ENCODE measurements at places on chromosomes 11 and 22.
A peak's percentile ranks its signal among the peaks of the same experiment; 100 is the strongest.

- DNase-seq = no peak
Measured at GRCh38 chr11:43532041-43532440, 148.5 kb upstream of the HSD17B12 start.

DNA sequence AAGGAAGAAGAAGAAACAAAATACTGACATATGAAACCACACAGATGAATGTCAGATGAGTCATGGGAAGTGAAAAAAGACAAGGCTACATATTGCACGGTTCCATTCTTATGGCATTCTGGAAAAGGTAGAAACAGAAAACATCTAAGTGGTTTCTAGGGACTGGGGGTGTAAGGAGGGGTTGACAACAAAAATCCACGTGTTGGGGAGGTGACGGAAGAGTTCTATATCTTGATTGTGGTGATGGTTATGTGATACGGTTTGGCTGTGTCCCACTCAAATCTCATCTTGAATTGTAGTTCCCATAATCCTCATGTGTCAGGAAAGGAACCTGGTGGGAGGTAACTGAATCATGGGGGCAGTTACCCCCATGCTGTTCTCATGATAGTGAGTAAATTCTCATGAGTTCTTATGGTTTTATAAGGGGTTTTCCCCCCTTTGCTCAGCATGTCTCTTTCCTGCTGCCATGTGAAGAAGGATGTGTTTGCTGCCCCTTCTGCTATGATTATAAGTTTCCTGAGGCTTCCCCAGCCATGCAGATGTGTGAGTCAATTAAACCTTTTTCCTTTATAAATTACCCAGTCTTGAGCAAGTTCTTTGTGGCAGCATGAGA, 6.4 kb upstream of the ARFGAP3 start:
- no peak for DNase-seq

GRCh38 chr22:22687638-22688500, 43.5 kb downstream of the GGTLC2 start:
- no peak for DNase-seq

- DNase-seq = peak; percentile 76
Measured at GRCh38 chr22:17920145-17920605, 104.2 kb downstream of the MICAL3 start.

DNA sequence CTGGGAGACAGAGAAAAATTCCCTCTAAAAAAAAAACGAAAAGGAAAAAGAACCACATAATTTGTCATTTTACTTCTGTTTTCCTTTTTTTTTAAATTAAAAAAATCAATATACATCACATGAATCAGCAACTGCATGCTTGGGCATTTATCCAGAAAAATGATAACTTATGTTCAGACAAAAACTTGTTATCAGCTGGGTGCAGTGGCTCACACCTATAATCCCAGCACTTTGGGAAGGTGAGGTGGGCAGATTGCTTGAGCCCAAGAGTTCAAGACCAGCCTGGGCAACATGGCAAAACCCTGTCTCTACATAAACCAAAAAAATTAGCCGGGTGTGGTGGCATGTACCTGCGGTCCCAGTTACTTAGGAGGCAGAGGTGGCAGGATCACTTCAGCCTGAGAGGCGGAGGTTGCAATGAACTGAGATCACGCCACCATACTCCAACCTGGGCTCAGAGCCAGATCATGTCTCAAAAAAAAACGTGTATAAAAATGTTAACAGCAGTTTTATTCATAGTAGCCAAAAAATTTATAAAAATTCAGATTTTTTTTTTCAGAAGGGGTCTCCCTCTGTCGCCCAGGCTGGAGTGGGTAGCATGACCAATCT, 28.5 kb downstream of the AMBRA1 start:
- no peak for DNase-seq

- DNase-seq = no peak
Measured at GRCh38 chr11:92384802-92385201, 160.2 kb downstream of the FAT3 start.

GRCh38 chr11:134476435-134477021, 64.5 kb upstream of the B3GAT1 start:
- no peak for DNase-seq

GRCh38 chr11:86161336-86161735, 83.2 kb upstream of the EED start:
- DNase-seq = no peak

DNA sequence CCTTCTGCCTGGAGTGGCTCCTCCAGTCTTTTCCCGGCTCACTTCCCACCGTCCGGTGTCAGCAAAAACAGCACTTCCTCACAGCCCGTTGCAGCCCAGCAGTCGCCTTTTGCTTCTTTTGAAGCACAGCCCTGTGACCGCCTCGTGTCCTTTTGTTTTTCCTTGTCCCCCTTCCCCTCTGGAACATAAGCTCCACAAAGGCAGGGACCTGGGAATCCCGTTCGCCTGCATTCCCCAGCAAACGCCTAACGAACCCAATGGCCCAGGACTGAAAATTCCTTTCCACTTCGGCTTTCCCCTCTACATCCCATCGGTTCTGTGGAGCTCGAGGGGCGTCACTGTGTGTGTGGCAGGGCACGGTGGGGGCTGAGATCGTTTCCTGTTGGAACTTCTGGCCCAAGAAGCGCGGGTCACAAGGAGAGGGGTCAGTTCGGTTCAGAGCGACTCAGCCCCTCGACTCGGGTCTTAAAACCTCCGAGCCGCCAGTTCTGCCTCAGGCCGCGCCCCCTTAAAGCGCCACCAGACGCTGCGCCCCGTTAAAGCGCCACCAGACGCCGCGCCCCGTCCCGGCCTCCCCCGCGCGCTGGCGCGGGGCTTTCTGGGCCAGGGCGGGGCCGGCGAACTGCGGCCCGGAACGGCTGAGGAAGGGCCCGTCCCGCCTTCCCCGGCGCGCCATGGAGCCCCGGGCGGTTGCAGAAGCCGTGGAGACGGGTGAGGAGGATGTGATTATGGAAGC, 841 bp downstream of the RIC8A start:
- peak; percentile 93 for DNase-seq

- no peak for DNase-seq
Measured at GRCh38 chr11:113018913-113019312, 57.7 kb downstream of the NCAM1 start.

GRCh38 chr22:20262582-20263147, 5.5 kb downstream of the RTN4R start:
- DNase-seq = no peak

DNA sequence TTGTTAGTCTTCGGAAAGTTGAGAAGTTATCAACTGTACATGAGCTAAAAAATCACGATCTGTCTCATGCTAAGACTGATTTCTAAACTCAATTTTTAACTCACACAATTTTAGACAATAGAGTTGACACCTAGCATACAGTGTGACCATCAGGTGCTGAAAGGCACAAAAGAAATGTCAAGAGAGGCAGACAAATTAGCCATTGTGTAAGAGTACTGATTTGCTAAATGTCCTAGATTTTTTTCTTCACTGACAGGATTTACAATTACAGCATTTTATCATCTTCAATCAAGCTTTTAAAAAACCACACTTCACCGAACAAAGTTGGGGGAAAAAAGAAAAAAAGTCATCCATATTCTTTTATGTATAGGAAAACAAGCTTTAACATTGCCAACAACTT, 7.0 kb downstream of the LGR4 start:
- no peak for DNase-seq

GRCh38 chr11:21543901-21544300, 649.0 kb upstream of the ANO5 start:
- no peak for DNase-seq

GRCh38 chr11:11313426-11313825, 39.6 kb downstream of the CSNK2A3 start:
- DNase-seq = no peak

DNA sequence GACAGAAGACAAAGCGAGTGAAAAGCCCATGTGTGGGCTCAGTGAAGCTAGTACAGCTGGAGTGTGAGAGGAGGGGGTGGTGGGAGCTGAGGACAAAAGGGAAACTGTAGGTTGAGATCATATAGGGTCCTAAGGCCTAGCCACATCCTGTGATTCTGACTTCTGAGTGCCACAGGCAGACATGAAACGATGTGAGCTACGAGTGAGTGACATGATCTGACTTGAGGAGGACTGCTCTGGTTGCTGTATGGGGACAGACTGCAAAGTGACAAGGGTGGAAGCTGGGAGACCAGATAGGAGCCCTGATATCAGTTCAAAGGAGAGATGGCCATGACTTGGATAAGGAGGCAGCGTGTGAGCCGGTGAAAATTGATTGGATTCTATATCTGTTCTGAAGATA, 85.4 kb downstream of the MICAL2 start:
- DNase-seq = no peak

DNA sequence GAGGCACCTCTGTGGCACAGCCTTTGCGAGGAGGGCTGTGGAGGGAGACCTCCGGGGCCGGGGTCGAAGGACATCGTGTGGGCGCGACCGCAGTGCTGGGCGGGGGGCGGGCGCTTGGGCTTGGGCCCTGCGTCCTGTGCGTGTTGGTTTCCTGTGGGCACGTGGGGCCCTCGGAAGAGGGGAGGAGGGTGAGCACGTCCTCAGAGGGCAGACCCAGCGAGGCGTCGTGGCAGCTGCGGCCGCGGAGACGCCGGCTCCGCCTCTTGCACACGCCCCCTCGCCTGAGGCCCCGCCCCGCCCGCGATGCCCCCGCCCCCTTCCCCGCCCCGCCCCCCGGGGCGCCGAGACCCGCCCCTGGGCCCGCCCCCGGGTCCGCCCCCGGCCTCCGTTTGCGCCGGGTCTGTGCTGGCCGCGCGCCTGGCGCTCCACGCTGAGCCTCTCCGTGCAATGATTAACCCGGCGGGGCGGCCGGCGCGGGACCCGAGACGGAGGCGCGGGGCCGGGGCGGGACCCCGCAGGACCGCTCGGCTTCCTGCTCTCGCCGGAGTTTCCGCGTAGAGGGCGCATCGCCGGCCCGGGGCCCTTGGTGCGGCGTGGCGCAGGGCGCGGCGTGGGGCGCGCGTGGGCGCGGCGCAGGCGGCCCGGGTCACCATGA, at the start of gene PRR5:
Gene PRR5 (plus strand): TSS at position 381 of the 655 bp plus-strand sequence. CDS start 271 bp downstream, at position 652.
- peak; percentile 90 for DNase-seq

GRCh38 chr11:63020671-63021291, 5.1 kb upstream of the SLC22A8 start:
- DNase-seq = no peak

DNA sequence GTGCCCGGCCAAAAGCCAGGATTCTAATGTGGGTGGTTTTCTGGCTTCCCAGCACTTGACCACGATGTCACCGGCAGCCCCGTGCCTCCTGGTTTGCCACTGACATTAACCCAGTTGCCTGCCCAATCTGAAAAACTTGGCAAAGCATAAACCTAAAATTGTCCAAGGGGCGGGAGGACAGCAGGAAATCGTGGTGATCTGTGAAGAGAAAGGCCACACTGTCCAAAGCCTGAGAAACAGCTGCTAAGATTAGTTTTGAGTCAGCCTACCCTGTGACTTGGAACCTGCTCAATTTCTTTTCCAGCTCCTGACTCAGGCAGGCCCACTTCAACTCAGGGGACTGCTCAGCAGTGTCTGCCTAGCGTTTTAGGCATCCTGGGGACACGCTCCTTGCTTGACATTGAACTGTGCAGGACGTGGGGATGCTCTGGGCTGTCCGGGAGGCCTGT, 8.2 kb upstream of the F2 start:
- no peak for DNase-seq

- DNase-seq = no peak
Measured at GRCh38 chr22:40397396-40397795, 27.0 kb downstream of the SGSM3 start.

DNA sequence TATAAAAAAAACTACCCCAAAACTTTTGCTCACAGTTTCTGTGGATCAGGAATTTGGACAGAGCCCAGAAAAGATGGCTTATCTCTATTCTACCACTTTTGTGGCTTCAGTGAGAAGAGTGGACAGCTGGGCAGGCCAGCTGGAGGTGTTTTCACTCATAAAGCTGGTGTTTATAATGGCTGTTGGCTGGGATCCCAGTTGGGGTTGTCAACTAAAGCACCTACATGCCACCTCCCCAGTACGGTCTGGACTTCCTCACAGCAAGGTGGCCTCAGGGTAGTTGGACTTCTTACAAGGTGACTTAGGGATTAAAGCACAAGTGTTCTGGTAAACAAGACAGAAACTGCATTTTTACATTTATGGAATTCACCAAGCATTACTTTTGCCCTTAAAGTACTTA, 171.0 kb downstream of the NELL1 start:
- DNase-seq = no peak

DNA sequence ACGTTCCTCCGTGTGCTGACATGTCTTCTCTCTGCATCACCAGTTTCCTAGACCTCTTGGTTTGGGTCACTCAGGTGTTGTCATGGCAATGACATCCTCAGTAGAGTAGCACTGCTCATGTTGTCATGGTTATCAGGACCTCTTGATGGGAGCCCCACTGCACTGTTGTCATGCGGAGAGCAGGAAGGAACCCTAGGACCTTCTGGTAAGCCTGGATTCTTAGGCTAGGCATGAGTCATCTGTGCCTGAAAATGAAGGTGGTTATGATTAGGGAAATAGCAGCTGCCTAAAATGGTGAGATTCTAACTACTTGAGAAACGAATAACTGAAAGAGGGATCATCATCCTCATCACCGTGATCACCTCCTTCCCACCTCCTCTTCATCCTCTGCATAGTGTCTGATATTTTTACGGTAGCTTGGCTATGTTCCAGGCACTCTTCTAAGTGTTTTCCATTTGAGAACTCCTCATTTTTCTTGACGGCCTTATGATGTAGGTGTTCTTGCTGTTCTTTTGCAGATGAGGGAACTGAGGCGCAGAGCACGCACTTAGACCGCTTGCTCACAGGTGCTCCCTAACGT, 858.4 kb downstream of the NTM start:
- DNase-seq = no peak

DNA sequence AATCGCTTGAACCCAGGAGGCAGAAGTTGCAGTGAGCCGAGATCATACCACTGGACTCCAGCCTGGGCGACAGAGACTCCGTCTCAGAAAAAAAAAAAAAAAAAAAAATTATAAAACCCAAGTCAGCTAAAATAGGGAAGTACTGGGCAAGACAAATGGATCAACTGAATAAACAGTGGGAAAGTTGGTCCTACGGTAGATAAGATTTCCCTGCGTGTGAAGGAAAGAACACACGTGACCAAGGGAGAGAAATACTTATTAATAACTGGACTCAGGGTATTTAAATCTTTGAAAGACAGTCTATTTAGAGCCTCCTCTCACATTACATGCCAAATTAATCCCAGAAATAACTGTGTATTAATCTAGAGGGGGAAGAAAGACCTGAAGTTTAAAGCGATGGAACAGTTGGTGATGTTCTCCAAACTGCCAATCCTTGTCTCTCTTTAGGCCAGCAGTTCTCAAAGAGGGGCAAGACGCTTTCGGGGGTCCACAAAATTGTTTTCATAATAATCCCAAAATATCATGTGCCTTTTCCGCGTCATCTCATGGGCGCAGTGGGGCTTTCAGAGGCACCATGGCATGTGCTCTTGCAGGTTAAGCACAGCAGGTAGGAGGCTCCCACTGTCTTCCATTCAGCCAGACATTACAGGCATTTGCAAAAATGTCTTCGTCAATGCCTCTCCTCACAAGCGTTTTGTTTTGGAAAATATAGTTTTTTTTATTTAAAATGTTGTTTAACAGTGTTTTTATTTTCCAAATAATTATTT, 6.6 kb downstream of the RTL6 start:
- no peak for DNase-seq

DNA sequence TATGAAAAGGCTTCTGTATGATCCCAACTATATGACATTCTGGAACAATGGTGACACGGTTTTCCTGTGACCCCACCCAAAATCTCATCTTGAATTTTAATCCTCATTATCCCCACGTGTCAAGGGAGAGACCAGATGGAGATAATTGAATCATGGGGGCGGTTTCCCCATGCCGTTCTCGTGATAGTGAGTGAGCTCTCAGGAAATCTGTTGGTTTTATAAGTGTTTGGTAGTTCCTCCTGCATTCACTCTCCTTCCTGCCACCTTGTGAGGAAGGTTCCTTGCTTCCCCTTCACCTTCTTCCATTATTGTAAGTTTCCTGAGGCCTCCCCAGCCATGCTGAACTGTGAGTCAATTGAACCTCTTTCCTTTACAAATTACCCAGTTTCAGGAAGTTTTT, 53.1 kb upstream of the TSPAN18 start:
- no peak for DNase-seq

GRCh38 chr11:121590772-121591404, 138.1 kb upstream of the SORL1-AS1 start:
- no peak for DNase-seq

Measured in Right ventricle myocardium inferior (tissue), 1 donor.